ENCODE measurements at places on chromosomes 4 and X. TPM values are rescaled to one million over a fixed set of nuclear protein-coding genes. Genes with fewer than 3 reads are reported as not detected.

DNA sequence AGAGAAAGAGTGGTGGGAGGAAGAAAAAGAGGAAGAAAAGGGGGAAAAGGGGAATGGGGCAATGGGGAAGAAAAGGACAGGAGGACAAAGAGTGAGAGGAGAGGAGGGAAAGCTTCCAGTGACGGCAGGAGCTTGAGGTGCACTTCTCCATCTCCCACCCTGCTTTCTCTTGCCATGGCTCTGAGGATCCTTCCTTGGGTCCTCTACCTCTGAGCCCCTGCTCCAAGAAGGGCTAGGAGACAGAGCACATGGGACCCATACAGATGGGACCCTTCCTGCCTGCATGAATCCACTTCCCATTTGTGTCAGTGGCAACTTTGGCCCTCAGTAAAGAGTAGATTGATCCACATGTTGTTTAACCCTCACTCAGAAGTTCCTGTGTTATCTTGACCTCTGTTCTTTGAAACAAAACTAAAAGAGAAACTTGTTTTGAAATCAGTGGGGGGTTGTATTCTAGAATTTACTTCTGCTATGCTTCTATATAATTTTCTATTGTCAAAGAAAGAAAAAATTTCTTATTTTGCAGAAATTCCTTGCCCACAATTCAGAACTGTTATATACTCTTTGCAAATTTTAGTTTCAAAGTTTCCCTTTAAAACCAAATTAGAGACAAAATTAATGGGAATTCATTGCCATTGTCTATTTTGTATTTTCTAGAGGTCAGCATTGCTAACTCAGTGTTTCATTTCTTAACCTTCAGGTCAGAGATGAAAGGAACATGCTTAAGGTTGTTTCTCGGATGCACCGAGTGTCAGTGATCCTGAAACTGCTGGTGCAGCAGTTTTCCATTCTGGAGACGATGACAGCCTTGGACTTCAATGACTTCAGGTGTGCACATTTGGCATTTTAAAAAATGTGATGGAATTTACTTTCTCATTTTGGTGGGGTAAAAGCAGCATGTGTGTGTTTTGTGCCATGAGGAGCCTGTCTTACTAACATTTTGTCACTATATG, 5.0 kb downstream of the TDO2 start:
- no peaks in the 10 kb centered on the region for H3K4me1 ChIP-seq
- H3K27ac ChIP-seq, result no peak overlapping the region
- no peak overlapping the region for H3K4me3 ChIP-seq
- H3K36me3 ChIP-seq, result no peaks in the 10 kb centered on the region
- DNase-seq, result no peak
- H3K27me3 ChIP-seq, result no peaks in the 10 kb centered on the region

DNA sequence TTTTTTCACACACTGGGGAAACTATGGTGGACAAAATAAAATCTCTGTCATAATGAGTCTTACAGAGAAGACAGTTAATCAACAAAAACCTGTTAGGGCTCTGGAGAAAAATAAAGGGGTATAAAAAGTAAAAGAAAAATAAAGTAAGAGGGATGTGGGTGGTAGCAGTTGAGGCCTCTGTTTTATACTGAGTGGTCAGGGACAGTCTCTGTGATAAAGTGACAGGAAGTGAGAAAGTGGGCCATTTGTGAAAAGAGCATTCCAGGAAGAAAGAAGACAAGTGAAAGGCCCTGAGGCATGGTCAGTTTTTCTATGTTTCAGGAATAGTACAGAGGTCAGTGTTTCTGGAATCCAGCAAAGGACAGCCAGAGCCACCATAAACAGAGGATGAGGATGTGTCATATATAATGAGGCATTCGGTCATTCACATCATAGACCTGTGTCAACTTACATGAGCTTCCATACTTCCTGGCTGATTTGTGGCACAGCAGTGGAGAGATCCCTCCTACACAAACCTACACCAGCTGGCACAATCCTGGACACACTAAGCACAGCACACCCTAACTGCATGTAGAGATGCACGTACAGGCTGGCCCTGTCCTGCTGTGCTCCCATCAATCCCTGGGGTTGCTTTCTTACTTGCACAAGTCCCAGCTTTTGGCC, 64.4 kb upstream of the NAP1L5 start:
- H3K27ac ChIP-seq, result no peak overlapping the region
- no peak overlapping the region for H3K4me3 ChIP-seq
- H3K27me3 ChIP-seq, result no peaks in the 10 kb centered on the region

The BEX5 gene
- total RNA-seq, result 8.9 TPM

The COX7B2 gene
- total RNA-seq, result not detected

GRCh38 chrX:44904542-44905115, 31.6 kb downstream of the KDM6A start:
- no peaks in the 10 kb centered on the region for H3K27me3 ChIP-seq
- DNase-seq, result no peak
- no peaks in the 10 kb centered on the region for H3K36me3 ChIP-seq
- H3K4me3 ChIP-seq, result no peak overlapping the region
- no peaks in the 10 kb centered on the region for H3K4me1 ChIP-seq
- H3K27ac ChIP-seq, result no peak overlapping the region

DNA sequence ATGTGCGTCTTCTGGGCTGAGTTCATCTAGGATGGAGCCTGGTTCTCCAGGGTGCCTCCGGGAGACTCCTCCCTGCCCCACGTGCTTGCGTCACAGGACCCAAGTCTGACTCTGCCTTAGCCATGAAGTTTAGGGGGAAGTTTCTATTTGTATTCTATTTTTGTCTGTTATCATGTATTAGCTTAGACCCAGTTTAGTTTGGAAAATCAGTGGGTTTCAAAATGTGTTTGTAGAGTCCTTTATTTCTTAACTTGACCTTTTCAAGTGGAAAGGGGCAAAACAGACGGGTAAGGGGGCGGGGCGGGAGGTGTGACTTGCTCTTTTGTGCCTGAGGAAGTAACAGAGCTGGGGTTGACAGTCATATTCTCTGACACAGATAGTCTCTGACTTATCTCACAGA, 86.0 kb downstream of the HTT start:
- peaks cover 57% of the 10 kb centered on the region for H3K36me3 ChIP-seq
- DNase-seq, result no peak
- H3K27ac ChIP-seq, result no peak overlapping the region
- H3K4me3 ChIP-seq, result no peak overlapping the region

The HAND2 gene
- not detected for total RNA-seq

GRCh38 chr4:150906987-150907633, 108.0 kb downstream of the LRBA start:
- no peak overlapping the region for H3K27ac ChIP-seq
- H3K4me3 ChIP-seq, result no peak overlapping the region
- peaks cover 72% of the 10 kb centered on the region for H3K36me3 ChIP-seq

The SPATA4 gene
- not detected for total RNA-seq

DNA sequence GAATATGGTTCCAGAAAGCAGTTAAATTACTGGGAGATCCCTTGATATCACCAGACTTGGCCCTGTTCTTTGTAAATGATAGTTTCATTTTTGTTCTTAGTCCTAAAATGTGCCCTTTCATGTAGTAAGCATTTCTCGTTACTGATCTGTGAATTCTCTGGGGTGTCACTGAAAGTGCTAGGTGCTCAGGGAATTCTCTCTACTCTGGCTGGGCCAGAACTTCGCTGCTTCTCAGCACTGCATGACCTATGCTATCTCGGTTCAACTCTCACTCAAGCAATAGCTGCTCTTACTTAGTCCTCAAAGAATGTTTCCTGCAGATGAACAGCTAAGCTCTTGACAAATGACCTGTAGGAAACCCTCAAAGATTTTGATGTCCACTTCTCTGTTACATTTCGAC, 1144.3 kb downstream of the ADGRL3 start:
- DNase-seq, result no peak
- H3K36me3 ChIP-seq, result no peaks in the 10 kb centered on the region
- H3K4me3 ChIP-seq, result no peak overlapping the region
- H3K4me1 ChIP-seq, result no peaks in the 10 kb centered on the region
- no peaks in the 10 kb centered on the region for H3K27me3 ChIP-seq

DNA sequence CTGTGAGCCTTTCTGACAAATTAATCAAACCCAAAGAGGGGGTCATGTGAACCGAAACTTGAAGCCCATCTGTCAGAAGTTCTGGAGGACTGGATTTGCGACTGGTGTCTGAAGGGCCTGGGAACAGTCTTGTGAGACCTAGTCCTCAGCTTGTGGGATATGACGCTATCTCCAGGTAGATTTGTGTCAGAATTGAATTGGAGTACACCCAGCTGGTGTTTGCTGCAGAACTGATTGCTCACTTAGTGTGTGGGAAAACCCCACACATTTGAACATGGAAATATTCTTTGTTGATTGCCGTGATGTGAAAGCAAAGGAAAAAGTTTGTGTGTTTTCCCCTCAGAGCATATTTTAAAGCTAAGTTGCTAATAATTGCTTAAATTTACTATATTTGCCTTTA, 30.3 kb upstream of the TMSB15B start:
- H3K4me1 ChIP-seq, result no peaks in the 10 kb centered on the region
- H3K27ac ChIP-seq, result no peak overlapping the region
- no peaks in the 10 kb centered on the region for H3K27me3 ChIP-seq

DNA sequence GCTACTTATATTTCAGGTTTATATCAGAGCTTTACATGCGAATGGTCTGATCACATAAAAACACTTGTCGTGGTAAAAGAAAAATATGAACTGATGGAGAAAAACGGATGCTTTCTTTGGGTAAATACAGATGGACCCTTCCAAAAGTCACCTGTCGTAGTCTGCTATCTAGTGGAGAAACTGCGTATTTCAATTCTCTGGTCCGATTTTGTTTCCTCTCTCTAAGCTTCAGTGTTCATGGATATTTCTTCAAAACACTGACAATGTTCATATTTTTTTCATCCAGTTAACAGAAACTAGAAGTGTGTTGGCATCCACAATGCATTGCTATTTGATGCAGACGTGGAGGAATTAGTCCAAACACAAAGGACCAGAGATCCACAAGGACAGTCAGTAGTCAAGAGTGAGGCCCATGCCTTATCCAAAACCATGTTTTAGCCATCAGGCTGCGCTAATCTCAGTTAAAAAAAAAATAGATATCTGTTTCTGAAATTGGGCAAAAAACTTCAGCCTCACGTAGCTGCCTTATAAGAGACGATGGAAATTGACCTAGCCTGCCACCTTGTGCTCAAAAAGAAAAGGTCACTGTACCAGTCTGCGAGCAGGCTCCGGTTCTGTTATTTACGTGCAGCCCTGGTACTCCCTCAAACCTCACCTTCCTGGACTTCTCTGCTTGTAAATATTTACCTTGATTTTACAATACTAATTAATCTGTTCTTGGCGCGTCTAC, 16.0 kb downstream of the MEPE start:
- H3K27me3 ChIP-seq, result no peaks in the 10 kb centered on the region
- peaks cover 6% of the 10 kb centered on the region for H3K4me1 ChIP-seq
- H3K4me3 ChIP-seq, result no peak overlapping the region
- no peaks in the 10 kb centered on the region for H3K36me3 ChIP-seq

DNA sequence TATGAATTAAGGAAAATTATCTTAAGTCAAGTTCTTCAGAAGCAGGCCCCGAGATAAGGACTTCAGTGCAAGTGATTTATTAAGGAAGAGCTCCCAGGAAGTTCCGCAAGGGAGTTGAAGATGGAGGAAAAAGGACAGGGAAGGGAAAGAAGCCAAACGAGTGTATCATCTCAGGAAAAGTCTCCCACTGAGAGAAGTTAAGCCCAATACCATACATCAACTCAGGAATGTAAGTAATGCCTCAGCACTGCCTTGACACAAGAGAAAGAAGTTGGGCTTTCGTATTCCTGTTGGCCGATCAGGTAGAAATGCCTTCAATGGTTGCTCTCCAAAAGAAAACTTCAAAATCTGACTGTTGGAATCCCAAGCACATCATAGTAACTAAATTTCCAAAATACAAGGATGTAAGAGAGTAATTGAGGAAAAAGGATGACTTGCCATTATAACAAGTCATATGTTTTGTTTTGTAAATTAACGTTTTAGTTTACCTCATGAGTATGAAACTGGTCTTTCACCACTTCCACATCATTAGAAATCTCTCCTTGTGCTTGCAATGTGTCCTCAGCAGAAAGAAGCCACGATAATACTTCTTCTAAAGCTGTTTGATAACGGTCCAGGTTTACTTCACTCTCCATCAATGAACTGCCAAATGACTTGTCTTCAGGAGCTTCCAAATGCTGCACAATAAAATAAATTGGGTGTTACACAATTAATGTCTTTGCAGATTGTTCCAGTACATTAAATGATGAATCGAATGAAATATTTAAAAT, 566.7 kb downstream of the DMD start:
- H3K4me3 ChIP-seq, result no peak overlapping the region
- H3K4me1 ChIP-seq, result no peaks in the 10 kb centered on the region
- H3K36me3 ChIP-seq, result no peaks in the 10 kb centered on the region
- DNase-seq, result peak; percentile 43
- no peak overlapping the region for H3K27ac ChIP-seq

DNA sequence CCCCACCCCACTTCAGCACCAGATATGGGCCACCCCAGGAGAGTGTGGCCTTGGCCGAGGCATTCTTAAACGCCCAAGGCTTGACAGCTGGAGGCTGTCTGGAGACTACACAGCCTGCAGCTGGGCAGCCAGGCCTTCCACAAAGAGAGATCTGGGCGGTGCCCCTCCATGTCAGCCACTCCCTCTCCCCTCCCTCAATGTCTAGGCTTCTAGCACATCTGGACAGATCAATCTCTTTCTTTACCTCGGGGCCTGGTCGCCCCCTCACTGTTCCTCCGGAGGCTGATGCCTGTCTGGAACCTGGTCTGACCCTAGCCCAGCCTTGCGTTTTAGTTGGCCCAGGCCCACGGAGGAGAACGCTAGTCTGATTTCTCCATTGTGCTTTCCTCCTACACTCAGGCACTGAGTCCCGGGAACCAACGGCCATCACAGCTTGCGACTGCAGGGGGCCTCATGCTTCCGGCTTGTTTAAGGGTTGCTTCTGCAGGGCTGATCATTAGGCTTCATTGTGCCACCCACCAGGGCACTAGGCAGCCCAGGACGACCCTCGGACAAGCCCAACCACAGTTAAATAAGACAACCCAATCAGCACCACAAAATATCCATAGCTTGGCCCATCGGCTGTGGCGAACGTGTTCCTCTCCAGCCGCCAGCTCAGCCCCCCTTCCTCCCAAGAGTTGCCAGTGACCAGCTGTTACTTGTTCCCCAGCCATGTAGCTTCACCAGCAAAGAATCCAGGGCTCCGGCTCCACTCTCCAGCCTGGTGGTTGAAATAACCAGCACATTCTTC, 200.6 kb downstream of the BCOR start:
- H3K4me1 ChIP-seq, result no peaks in the 10 kb centered on the region
- no peaks in the 10 kb centered on the region for H3K36me3 ChIP-seq
- DNase-seq, result peak; percentile 92
- no peak overlapping the region for H3K4me3 ChIP-seq
- H3K27me3 ChIP-seq, result no peaks in the 10 kb centered on the region
- H3K27ac ChIP-seq, result peak overlapping the region; percentile 76

The LINC00632 gene
- 248 TPM for total RNA-seq

DNA sequence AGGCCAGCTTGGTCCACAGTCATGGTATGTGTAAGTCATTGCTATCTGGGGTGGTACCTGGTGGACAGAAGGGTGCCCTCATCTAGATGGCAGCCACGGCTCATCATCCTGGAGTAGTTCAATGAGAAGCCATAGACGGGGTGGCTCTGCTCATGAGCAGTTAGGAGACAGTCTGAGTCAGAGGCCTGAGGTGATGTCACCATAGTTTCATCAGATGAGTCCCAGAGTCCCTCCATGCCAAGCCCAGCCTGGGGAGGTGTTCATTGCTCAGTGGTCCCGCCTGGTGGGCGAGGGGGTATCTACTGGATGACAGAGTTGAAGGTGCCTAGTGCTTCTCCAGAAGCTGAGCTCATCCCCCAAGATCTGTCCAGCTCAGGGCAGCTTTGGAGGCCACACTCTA, 49.8 kb downstream of the DLG3 start:
- H3K4me1 ChIP-seq, result no peaks in the 10 kb centered on the region
- H3K27me3 ChIP-seq, result no peaks in the 10 kb centered on the region
- no peak overlapping the region for H3K4me3 ChIP-seq
- no peak overlapping the region for H3K27ac ChIP-seq

The SH3RF1 gene
- total RNA-seq, result 60.7 TPM

The SORBS2 gene
- total RNA-seq, result 6.3 TPM

GRCh38 chr4:68871809-68872642, 56.2 kb downstream of the UGT2B10 start:
- no peaks in the 10 kb centered on the region for H3K4me1 ChIP-seq
- no peak overlapping the region for H3K27ac ChIP-seq
- DNase-seq, result no peak
- H3K36me3 ChIP-seq, result no peaks in the 10 kb centered on the region
- no peak overlapping the region for H3K4me3 ChIP-seq
